Frontal cortex (tissue), 4 donors: ENCODE measurements at places on chromosomes 1 and 21. TPM values are rescaled to one million over a fixed set of nuclear protein-coding genes. Genes with fewer than 3 reads are reported as not detected.
A peak's percentile ranks its signal among the peaks of the same experiment; 100 is the strongest.

GRCh38 chr1:62131093-62131725 is 63.4 kb upstream of the L1TD1 start:
- no peak for DNase-seq

DNA sequence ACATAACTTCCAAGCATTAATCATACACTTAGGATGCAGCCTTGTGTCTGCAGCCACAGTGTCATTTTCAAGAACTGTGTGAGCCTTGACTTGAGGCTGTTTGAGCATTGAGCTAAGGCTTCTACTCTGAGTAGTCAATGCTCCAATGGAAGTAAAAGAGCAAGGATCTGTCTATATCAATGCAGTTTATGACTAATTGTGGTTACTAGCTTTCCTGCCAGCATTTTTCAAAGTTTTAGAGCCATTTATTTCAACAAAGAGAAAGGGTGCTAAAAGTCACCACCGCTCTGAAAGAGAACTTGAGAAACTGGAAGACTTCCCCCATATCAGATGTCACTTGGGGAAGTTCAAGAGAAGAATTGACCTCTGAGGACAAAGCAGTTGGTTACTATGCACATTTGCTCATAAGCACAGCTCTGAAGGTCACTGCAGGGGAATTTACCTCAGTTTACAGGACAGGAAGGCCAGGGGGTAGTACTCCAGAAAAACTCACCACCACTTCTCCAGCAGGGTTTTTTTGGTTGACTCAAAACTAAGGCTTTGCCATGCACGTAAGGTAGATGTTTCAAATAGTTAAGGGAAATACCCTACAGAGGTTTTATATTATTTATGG is 24.5 kb upstream of the RGS1 start:
- no peak for DNase-seq

Gene RHBDL2
- total RNA-seq = 0.41 TPM

DNA sequence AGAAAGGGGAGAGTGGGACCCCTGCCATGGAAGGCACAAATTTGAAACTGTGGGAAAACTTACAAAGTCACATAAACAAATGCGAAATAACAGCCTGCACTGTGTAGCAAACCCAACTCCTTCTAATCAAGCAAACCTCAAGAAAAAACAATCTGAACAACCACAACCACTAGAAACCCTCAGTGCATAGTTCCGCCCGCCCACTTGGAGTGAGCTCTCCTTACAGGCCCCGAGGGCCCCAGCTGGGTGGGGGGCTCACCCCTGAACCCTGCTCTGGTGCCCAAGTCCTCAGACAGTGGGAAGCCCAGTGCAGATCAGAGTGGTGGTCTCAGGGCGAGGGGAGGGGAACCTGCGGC is 931 bp upstream of the MXRA8 start:
- DNase-seq = no peak

DNA sequence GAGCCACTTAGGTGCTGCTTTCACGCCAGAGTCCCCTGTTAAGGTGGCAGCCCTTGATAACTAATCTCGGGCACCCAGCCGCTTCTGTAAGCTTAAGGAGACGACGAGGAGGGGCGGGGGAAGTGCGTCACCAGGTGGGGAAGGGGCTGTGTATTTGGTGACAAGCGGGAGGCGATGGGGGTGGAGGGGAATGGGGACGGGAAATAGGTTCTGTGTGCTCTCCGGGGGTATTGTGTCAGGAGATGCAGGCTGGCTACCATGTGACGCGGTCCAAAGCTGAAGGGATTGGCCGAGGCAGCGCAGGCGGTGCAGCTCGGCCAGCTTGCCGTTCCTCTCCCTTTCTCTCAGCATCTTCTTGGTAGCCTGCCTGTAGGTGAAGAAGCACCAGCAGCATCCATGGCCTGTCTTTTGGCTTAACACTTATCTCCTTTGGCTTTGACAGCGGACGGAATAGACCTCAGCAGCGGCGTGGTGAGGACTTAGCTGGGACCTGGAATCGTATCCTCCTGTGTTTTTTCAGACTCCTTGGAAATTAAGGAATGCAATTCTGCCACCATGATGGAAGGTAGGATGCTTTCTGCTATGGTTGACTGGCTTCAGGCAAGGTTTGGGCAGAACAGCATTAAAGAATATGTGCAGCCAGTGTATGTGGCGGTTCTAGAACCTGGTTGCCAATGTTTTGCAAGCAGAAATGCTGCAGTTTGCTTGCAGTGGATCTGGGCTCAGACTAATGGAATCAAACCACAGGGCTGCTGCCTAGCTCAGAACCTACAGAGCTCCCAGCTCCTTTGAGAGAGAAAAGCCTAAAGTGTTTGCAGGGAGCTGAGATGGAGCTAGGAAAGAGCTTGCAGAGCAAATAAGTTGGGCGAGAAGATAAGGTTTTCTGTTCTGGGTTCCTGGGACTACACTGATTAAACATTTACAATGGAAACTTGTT is at the start of gene SGIP1:
SGIP1 (plus strand) TSS at position 350 of the 937 bp plus-strand sequence; CDS start at position 556, 206 bp downstream.
- peak; percentile 78 for DNase-seq

Gene C1QB
- total RNA-seq = 5.3 TPM

- DNase-seq = no peak
Observed at GRCh38 chr1:34363447-34363846, 186.7 kb downstream of the C1orf94 start.

Gene AJAP1
- total RNA-seq = 16.7 TPM

DNA sequence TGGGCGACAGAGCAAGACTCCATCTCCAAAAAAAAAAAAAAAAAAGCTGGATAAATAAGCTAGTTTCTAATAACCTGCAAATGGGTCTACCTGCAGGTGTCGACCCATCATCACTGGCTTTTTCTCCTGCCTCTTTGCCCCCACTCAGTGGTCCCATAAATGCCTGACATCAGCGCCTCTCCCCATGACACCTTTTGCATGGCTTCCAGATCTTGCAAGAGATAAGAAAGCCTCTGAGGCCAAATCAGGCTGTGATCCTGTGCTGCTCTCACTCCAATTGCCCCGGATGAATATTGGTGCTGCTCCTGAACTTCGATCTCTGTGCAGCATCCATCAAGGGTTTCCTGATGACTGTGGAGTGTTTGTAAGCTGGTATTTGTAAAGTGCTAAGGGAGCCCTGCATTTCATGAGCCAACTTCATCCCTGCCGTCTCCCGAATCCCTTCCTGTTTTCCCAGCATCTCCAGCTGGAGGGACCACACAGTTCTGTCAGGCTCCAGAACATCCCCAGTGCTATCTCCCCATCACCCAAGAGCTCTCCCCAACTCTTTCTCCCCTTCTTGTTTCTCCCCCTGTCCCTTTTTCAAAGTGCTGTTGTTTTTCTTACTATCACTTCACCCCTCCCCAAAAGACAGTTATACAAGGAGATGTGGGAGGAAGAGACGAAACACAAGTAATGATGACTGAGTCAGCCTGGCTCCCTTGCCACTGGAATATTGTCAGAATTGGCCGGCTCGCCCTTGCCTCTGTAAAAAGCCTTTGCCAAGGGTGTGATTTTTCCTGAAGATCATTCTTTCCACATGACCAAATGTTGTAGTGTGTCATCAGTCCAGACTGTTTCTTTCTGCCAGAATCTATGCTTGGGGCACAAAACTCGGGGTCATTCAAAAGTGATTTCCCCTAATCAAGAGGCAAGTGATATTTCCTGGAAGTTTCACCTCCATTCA is 2.8 kb upstream of the EFHD2 start:
- DNase-seq = no peak

DNA sequence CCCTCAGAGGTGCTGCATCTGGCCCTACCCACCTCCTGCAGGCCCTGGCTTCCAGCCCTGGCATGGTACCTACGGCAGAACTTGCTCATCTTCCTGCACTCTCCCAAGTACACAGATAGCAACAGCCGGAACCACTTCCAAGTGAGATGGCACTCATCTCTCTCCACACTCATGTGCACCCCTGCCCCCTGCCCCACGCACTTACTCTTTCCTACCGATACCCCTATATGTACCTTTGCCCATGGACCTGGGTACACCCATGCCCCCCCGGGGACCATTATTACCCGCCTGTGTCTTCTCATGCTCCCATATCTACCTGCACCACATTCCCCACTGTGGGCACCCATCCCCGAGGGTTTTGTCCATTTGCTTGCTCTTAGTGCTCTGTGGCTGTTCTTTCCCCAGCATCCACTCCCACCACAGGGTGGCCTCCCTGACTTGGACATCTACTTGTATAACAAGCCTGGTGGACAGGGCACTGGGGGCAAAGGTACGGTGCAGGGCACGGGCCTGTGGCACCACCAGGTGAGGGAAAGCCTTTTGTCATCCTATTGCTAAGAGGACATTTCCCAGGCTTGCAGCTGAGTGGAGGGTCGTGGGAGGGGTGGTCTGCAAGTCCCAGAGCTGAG is 14.7 kb downstream of the HYI start:
- no peak for DNase-seq

DNA sequence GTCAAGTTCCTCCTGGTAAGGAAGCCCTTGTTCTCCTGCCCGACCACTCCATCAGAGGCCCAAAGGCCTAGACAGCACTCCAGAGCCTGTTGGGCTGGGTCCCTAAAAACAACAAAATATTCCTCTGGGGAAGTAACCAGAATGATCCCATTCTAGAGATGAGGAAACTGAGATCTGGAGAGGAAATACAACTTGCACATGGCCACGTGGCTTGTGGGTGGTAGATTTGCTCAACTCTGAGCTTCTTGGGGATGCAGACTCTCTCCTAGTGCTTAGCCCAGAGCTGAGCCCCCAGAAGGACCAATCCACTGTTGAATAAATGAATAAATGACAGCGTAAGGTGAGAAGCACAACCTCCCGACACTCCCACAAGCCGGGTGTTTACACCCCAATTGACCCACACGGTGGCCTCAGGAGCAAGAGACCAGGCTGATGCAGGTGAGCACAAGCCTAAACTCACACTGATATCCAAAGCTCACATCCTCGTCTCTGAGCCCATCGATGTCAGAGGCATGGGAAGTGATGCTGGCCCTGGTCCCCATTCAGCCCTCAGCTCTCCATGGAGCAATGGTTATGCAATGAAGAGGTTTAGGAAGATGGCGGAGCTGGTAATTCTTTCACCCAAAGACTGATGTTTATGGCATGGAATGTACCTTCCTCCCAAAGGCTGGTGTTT is 172.5 kb upstream of the EDN2 start:
- DNase-seq = no peak

GRCh38 chr1:201710632-201711597 is 118.0 kb upstream of the IPO9 start:
- no peak for DNase-seq

- DNase-seq = no peak
Observed at GRCh38 chr21:18370301-18370700, 33.3 kb downstream of the TMPRSS15 start.

Gene HLCS
- 23.2 TPM for total RNA-seq

DNA sequence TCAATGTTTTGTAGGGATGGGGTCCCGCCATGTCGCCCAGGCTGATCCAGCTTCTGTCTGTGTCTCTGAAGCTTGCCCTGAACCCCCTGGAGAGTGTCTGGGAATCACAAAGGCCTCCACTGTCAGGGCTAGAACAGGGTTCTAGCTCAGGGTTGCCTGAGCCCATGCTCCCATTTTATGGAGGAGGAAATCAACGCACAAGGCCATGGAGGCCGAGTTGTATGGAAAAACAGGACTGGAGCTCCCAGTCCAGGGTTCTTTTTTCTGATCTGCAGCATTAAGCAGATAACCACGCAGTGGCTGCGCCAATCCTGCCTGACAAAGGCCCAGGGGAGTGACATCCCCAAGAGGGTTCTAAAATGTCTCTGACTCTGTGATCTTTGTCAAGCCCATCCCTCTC is 67.6 kb upstream of the NBPF3 start:
- DNase-seq = no peak
